ENCODE measurements at places on chromosomes 1 and 21.

- peak; percentile 55 for DNase-seq
Measured at GRCh38 chr1:116910379-116911187, 867 bp downstream of the PTGFRN start.

- no peak for DNase-seq
Measured at GRCh38 chr1:187721216-187721615, 892.5 kb downstream of the PLA2G4A start.

DNA sequence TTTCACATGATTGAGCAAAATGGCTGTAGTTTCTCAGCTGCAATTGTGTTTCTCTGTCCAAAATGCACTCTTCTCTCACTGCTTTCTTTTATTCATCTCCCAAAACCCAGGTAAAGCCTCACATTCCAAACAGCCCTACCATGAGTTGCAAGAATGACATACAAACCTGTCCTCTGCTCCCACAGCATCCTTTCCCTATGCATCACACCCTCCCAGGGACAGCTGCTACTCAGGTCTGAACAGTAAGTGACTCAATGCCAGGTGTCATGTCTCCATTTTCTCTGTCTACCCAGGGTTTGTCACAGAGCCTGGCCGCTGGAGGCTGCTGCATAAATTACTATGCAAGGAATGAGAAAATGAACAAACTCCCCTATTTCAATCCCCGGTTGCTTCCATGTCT, 118.5 kb downstream of the PLD5 start:
- no peak for DNase-seq

DNA sequence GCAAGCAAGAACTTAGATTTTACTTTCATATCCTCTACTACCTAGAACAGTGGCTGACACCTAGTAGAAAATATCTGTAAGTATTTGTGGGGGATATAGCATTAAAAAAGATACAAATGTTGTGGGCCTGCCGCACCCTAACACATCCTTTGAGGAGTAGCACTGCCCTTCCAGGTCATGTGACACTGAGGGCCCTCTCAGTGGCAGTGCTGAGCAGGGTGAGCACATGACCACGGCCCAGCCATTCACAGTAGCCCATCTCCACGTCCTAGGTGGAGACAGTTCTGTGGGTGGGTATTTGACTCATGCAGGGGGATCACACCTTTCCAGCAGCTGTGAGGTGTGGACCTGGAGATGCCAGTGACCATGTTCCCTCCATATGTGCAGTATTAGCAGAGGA, 108.9 kb downstream of the OMA1 start:
- no peak for DNase-seq

GRCh38 chr1:58739856-58740466, 40.1 kb upstream of the MYSM1 start:
- no peak for DNase-seq

DNA sequence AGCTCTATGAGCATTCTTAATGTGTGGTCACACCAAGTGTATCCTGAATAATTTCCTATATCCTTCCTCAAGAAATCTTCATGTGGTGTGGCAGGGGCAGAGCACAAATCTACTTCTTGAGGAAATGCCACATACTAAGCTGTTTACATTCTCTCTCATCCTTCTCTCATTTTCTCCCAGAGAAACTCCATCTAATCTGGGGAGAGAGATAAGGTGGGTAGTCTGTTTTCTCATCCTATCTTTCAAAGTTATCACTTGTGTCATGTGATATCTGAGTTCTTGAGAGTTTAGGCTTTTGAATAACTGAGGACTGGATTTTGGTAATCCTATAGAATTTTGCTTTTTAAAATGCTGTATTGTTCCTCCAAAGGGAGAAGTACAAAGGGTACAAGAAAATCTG, 141.9 kb upstream of the LRRC7 start:
- no peak for DNase-seq

GRCh38 chr1:90782046-90782445, 64.9 kb upstream of the BARHL2 start:
- DNase-seq, result no peak

GRCh38 chr1:37890378-37891014, 31.1 kb upstream of the MTF1 start:
- DNase-seq, result no peak

GRCh38 chr1:26530410-26530894, 891 bp downstream of the RPS6KA1 start:
- DNase-seq, result peak; percentile 43

DNA sequence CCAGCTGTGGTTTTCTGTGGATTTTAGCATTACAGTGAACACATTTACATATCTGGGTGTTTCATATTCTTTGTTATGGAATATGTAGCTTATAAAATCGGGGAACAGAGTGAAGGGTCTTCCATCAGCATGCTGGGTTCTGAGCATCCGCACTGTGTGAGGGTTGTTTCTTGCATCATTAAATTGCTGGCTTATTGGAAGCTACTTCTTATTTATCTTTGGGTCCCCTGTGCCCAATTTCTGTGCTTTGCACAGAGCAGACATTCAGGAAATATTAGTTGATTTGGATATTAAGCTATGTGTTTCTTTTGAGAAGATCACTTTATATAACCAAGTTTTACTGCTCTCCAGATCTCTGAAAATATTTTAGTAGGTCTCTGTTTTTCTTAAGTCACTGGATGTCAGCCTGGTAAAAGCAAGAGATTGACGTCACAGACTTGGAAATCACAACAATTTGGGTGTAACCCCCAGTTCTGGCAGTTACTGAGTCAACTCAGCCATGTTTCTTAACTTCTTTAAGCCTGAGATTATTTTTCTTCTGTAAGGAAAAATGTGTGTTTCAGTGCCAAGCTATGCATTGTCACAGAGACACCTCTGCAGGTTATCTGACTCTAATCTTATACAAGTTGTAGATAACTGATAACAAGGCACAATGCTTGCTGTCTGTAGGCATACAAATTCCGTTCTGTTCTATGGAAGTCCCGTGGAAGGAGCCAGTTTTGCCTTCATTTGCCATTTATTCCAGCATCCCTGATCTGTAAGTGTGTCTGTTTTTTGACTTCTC, 258.3 kb upstream of the KAZN start:
- DNase-seq, result no peak

DNA sequence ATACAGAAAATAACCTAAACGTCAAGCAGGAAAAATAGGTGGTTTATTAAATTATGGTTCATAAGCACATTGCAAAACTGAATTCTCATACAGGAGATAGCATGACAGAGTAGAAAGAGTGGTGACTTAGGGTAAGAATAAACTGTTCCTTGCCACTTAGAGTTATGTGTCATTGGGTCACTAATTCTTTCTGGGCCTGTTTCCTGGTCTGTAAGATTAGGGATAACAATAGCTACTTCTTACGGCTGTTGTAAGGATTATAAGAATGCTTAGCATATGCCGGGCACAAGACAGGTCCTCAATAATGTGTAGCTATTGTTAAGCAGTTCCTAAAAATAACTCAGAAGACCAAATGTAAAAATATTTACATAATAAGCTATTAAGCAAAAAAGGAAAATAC, 24.2 kb downstream of the SNRNP40 start:
- no peak for DNase-seq

GRCh38 chr1:1196431-1197187, 9.8 kb downstream of the TNFRSF18 start:
- no peak for DNase-seq

GRCh38 chr1:223198628-223198965, 55.5 kb upstream of the TLR5 start:
- DNase-seq, result no peak

DNA sequence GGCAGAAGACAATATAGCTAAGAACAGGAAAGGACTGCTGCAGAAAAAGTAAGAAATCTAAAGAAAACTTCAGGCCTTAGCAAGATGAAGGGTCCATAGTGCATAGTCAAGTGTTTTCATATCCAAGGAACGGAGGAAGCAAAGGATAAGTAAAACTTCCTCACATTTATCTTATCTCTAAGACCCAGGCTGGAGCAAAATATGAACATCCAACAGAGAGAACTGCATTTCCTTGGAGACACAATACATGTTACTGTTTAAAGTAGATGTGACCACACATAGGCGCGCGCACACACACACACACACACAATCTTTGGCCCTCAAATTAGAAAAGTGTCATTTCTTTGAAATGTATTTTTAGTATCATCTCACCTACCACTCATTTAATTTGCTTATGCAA, 66.7 kb downstream of the TTLL7 start:
- no peak for DNase-seq

DNA sequence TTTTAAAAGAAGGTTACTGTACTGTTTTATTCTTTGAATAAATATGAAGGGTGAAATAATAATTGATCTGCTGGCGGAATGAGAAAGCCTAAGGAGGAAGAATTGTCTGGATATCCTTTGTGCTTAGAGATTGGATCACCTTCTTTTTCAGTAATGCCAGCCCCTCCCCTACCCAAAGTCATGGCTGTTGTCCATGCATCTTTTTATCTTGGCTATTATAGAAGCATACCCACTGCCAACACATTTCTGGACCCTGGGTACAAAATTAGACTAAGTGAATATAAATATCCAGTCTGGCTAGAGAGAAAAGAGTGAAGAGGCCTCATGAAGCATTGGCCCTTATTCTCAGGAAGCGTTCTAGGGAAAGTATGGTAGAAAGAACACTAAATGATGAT, 28.1 kb downstream of the AK4 start:
- no peak for DNase-seq

DNA sequence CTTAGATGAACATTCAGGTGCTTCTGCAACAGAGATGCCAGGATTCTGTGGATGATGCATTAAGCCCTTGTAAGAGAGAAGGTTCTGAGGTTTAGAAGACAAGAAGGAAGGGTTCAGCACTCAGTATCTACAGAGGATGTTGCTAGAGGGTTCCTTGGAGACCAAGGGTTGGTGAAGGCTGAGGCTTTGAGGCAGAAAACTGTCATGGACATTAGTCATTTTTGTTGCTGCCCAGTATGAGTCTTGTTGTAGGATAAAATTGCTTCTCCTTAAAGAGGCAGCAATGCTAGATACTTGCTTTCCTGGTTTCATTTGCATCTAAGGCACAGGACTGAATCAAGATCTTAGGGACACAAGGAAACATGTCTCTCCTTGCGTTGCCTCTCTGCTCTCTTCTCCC, 319.4 kb upstream of the NFIA start:
- DNase-seq, result no peak

DNA sequence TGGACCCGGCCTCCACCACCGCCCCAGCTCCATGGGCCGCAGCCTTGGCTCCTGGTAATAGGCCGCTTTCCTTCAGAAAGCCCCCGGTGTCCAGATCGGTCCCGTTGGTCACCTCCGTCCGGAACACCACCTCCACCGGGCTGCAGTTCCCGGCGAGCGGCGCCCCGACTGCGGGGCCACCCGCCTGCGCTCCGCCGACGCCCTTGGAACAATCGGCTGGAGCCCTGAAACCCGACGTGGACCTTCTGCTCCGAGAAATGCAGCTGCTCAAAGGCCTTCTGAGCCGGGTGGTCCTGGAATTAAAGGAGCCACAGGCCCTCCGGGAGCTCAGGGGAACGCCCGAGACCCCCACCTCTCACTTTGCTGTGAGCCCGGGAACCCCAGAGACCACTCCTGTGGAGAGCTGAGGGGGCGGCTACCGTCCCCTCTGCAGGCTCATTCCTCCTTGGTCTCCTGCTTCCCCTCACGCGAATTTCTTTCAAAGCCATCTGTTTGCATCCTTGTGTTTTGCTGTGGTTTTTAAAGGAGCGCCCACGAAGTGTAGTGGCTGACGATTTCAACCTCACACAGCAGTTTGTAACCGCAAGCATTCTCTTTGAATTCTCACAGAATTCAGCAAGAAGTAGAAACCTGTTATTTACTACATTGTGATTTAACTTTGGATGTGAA, 6.0 kb downstream of the FCRLB start:
- no peak for DNase-seq

GRCh38 chr1:22545141-22545540, 18.1 kb upstream of the EPHA8 start:
- DNase-seq, result no peak

DNA sequence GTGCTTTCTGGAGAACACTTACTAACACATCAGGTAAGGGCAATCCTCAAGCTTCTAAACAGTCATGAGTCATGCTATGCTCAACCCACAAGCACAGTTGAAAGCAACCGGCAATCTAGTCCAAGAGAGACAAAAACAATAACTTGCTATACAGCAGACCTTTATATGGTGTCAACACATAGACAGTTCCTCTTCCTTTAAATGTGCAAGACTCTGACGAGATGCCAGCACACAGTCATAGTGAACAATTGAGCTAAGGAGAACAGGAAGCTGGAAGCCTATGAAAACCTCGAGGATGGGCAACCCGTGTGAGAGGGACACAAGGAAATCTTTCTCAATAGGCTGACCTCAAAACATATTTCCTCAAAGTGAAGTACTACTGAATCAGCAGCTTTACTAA, 5.3 kb downstream of the ADIPOR1 start:
- DNase-seq, result no peak

- DNase-seq, result no peak
Measured at GRCh38 chr1:82034812-82035211, 234.1 kb downstream of the ADGRL2 start.

GRCh38 chr1:192976576-192976975, 82.6 kb downstream of the UCHL5 start:
- no peak for DNase-seq

GRCh38 chr1:147641695-147642592, 28.4 kb downstream of the ACP6 start:
- DNase-seq, result no peak

GRCh38 chr1:182603646-182604174, 479 bp downstream of the RGS16 start:
- DNase-seq, result no peak

GRCh38 chr1:19067182-19067911, 110.9 kb upstream of the IFFO2 start:
- DNase-seq, result peak; percentile 73

GRCh38 chr1:234838820-234839219, 228.8 kb upstream of the IRF2BP2 start:
- no peak for DNase-seq

GRCh38 chr1:223500560-223501425, 107.6 kb downstream of the CCDC185 start:
- no peak for DNase-seq

- DNase-seq, result no peak
Measured at GRCh38 chr1:109283748-109284600, 1.0 kb upstream of the PSRC1 start.

DNA sequence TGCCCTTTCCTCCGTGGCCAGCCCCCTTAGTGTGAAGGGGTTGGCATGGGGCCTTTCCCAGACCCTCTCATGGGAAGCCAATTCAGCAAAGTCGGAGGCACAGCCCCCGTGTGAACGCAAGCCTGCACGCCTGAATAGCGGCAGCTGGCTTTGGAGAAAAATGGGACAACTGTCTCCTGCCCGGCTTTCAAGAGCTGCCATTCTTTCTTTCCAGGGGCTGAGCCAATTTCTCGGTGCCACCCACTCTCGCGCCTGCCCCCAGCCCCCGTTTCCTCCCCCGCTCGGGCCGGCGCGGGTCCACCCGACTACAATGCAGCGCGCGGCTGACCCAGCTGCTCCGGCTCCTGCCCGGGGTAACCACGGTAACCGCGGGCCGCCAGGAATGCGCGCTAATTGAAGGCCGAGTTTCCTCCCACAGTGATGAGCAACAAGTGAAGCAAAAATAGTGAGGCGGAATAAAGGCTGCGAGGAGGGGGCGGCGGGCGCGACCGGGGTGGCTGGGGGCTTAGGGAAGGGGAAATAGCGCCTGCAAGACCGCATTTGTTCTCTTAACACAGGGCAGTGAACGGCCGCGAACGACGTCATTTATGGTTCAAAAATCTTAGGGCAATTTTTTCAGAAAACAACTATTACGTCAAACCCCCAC, 27.8 kb downstream of the ILDR2 start:
- DNase-seq, result peak; percentile 58
